ENCODE measurements at places on chromosomes 3 and 15.
A peak's percentile ranks its signal among the peaks of the same experiment; 100 is the strongest.

GRCh38 chr15:56064152-56064551 lies 70.7 kb upstream of the NEDD4 start:
- no peak for DNase-seq

DNA sequence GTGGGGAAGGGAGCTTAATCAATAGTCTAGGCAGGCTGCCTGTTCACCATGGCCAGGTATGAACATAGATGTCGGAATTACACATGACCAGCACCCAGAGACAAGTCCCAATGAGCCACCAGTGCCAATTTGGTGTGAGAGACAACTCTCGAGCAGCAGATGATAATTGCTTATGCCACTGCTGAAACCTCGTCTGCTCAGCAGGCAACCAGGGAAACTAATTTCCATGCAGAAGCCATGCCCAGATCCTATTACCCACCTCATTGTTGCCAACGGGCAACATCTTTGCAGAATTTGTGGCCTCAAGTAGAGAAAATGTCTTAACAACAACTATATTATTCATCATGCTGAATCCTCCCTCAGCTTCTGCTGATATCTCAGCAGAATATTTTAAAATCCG lies 84.9 kb downstream of the CGGBP1 start:
- DNase-seq: no peak

DNA sequence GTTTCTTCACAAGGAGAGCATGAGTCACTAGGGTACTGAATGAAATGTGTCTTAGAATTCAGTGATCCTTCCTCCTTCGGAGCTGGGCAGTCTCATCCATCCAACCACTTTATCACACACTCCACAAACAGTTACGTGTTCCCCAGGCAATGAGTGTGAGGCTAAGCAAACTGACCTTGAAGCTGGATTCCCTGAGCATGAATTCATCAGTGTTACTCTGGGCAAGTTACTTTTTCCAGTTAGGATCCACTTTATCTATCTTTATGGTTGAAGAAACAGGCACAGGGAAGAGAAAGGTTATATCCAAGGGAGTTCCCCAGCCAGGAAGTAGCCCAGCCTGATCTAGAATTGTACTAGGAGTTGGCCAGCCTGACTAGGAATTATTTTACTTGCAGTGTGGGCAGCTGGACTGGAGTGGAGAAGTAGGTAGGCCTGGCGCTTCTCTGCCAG lies 17.1 kb upstream of the GCNT3 start:
- peak; percentile 9 for DNase-seq

DNA sequence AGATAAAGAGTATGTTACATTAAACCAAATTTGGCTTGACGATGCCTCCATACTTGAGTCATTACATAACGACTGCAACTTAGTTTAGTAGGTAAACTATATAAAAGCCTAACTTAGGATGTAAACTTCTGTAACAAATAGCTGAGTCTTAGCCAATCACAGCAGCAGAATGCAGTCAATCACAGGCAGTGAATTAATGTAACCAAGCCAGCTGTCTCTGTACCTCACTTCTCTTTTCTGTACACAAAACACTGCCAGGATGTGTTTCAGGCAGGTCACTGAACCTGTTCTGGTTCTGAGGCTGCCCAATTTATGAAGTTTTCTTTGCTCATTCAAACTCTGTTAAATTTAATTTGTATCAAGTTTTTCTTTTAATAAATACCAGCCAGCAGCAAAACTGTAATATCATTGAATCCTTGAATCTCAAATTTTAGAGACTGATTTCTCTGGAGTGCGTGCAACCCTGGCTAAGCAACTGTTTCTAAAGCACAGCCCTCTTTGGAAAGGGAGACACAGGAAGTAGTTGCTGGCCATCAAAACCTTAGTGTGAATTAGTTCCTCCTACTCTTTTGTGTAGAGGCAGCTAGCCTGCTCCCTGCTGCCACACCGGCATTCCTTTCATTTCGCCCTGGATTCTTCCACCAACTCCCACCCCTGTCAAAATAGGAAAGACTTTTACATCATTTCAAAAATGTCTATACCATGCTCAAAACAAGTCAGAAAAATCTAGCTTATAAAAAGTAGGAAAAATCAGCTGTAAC lies 15.2 kb downstream of the RFTN1 start:
- DNase-seq: no peak

Measured in BJ (cell line).